ENCODE measurements at places on chromosomes 3 and 15.

GRCh38 chr3:193378706-193379105, at the start of gene ATP13A5:
Gene ATP13A5, minus strand, starts transcription at chr3:193378753. Its CDS starts 28 bp downstream, at chr3:193378725.
- no peak for DNase-seq

- no peak for DNase-seq
These were observed 25.0 kb downstream of the DNAH1 start for GRCh38 chr3:52341123-52341522.

DNA sequence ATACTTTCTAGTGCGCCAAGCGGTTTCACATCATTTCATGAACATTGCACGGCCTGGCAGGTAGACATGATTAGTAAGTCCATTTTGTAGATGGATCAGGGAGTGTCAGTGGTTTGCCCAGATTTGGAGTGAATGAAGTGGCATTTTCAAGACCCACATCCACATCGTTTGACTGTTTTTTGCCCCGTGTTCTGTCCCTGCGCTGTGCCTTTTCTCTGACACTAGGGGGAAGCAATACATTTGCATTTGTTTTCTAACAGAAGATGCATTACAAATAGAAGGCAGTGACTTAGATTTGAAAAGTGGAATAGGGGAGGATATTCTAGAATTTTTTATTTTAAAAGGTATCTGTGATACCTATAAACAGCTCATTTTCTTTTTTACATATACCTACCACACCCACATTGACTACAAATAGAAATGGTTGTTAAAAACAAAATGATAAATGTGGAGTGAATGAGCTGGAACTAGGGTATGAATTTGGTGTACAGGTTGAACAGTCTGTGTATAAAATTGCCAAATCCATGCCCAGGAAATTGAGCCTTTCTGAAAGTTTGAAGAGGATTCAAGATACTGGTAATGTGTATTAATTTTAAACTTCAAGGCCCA, 98.0 kb downstream of the USP13 start:
- DNase-seq: no peak

- DNase-seq: no peak
These were observed 132.8 kb downstream of the KCNAB1 start for GRCh38 chr3:156253150-156253549.

- DNase-seq: no peak
These were observed 51.7 kb upstream of the SMAD3 start for GRCh38 chr15:67013696-67014095.

DNA sequence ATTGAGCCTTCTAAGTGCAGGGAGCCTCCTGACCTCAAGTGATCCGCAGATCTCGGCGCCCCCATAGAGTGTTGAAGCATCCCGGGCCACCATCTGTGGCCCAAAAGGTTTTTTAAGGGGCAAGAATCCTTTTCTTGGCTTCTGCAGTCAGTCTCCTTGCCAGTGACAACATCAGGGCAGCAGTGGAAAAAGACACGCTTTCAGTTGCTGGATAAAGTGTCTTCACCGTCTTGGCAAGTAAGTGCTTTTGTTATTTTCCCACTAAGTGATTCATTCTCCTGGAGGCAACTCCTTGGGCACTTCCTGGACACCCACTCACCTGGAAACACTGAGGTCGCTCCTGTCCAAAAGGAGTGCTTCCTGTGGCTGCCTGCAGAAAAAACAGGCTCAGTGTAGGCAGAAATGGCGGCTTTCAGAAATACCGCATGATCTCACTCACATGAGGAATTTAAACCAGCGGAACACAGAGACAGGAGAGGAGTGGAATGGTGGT, 71.7 kb upstream of the ABHD2 start:
- no peak for DNase-seq

DNA sequence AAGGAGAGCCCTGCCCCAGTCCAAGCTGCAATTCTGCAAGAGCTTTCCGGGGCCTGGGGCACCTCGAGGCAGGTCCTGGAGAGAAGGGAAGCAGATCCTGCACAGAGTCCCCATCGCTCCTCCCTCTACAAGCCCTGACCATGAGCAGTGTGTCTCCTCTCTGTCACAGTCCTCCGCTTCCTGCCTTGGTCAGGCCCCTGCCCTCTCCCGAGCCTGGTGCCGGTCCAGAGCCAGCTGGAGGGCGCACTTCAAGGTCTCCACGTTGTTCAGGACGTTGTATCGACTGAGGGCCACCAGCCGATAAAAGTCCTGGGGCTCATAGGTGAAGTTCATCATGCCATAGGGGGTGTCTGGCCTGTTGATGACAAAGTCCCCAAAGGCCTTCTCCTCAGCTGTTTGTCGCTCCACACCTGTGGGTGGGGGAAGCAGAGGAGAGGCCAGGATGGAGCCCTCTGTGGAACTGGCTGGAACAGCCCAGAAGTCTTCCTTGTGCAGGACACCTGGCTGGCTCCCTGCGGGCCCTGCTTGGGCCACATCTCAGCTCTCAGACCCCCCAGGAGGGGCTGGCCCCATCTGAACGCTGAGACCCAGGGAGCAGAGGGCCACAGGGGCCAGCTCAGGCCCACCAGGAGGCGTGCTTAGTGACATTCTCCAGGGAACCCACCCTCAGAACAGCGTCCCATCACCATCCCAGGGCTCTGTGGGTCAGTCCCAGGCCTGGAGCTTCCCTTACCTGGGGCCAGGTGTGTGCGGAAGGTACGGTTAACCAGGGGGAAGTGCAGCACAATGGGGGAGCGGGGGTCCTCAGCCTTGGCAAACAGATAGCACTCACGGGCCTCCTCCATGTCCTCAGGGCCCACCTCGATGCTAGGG, 14.4 kb downstream of the PLA2G4F start:
- no peak for DNase-seq

GRCh38 chr3:134651347-134652041, 672 bp upstream of the KY start:
- no peak for DNase-seq

- DNase-seq: no peak
These were observed 7.5 kb downstream of the EPHB1 start for GRCh38 chr3:134802428-134803050.

DNA sequence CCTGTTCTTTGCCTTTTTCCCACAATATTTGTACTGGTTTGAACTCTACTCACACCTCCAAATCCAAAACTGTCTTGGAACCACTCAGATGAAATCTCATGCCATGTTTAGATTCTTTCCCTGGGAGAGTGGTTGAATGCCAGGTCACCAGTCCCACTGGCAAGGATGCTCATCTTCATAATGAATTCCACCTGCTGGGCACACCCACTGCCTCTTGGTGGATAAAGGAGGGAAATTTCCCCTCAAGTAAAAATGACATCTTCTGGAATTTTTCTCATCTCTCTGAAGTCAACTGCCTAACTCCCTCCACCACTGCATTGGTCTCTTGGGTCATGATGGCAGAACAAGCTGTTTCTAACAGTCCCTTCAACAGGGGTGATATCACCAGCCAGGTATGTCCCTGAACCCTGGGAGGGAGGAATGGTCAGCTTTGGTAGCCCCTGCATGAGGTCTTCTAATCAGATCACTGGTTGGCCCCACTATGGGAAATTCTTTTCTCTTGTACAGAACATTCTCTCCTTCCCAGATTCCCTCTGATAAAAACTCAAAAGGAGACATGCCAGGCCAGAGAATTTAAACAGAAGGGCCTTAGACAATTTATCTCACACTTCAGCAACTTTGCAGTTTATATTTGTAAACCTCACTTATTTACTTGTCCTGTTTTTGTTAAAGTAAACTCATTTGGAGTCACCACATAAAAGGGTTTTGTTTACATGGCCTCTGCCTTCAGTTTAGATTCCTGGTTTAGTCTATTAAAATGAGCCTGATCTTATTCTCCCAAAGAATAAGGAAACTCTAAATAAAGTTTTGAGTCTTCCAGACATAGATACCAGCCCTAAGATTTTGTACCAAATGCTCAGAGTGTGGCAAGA, 143.4 kb downstream of the WNT5A start:
- no peak for DNase-seq

- no peak for DNase-seq
These were observed 134.0 kb downstream of the GOLGA6L6 start for GRCh38 chr15:20407553-20407952.

GRCh38 chr3:122977746-122978466, 49.7 kb downstream of the SEMA5B start:
- no peak for DNase-seq

GRCh38 chr3:151306168-151306810, 10.3 kb downstream of the GPR87 start:
- no peak for DNase-seq

- no peak for DNase-seq
These were observed 122.5 kb downstream of the TBC1D5 start for GRCh38 chr3:17619968-17620367.

DNA sequence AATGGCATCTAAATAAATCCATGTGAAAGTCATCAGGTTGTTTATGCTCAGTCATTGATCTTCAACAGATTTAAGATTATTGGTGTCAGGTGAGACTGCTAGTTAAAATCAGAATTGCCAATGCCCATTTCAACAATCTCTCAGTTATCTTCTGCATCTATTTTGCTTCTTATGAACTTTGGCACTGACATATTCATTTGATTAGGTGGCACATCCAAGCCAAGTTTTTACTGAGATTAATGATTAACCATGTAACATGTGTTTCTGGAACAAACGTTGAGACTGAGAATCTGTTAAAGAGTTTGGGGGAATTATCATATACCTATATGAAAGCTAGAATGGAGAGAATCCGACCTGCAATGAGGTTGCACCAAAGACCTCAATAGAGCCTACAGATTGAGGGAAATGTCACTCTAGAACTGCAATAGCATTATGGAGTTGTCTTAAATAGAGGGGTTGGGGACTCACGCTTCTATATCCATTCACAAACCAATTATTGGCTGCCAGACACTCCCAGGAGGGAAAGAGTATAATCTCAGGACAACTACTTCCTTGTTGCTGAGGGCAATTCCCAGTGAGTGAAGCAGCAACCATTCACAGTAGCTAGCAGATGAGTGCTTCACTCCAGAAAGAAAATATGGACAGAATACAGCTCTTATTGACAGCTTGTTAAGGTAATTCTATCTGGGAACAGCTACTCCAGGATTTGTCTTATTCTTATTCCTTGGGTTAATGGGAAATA, 891.3 kb downstream of the SQOR start:
- no peak for DNase-seq

- no peak for DNase-seq
These were observed 173.3 kb downstream of the SEMA6D start for GRCh38 chr15:47890397-47891150.

DNA sequence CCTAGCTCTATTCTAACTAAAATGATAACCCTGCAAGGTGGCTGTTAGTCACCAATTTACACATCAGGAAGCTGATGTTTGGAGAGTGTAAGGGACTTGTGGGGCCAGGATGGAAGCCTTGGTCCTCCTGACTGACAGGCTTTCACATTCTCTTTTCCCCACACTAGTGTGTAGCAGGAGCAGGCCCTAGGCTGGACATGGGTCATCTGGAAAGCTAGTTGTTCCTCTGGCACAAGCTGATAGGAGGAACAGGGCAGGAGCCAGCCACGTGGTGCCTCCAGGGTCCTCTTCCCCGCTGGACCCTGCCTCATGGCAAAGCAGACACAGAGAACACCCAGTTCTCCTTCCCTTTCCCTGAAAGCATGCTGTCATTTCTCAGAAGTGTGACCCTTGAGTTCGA, 18.1 kb upstream of the RBSN start:
- DNase-seq: no peak

GRCh38 chr3:125212509-125213363, at the start of gene SLC12A8:
Gene SLC12A8, minus strand, starts transcription at chr3:125212748. Its CDS starts 1,399 bp downstream, at chr3:125211349.
- no peak for DNase-seq

GRCh38 chr15:83775738-83776137, 121.8 kb downstream of the ADAMTSL3 start:
- DNase-seq: no peak

GRCh38 chr15:39246523-39246922, 334.4 kb upstream of the THBS1 start:
- DNase-seq: no peak

- DNase-seq: no peak
These were observed 105.4 kb upstream of the TNIK start for GRCh38 chr3:171565481-171566058.

DNA sequence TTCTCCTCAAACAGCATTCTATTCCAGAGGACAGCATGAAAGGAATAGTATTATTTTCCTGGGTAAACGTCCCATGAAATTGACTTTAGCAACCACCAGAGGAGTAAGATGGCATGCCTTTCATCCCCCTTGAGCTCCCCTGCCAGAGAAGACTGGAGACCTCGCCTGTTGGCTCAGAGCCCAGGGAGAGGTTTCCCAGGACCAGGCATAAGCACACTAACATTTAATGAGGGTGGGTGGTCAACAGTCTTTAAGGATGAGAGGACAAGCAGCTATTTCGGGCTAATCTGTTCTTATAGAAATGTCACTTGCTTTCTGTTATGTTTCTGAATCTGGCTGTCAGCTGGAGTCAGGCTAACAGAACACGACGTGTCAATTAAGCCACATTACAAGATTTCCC, 390.5 kb downstream of the GABRG3 start:
- no peak for DNase-seq

DNA sequence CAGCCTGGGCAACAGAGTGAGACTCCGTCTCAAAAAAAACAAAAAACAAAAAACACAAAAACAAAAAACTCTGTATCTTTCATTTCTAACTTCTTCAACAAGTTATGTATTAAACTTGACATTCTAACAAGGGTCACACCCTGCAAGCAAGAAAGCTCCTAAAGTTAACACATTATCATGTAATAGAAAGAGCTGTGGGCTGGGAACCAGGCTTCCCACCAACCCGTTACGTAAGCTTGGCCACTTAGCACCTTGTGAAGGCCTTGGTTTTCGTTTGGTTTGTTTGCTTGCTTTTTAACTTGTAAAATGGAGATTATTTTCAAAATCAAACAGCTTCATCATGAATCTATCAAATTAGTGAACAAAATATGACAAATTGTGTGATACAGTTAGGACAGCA, 47.0 kb downstream of the HEG1 start:
- DNase-seq: no peak

GRCh38 chr3:195251336-195252065, 19.5 kb downstream of the XXYLT1 start:
- no peak for DNase-seq

DNA sequence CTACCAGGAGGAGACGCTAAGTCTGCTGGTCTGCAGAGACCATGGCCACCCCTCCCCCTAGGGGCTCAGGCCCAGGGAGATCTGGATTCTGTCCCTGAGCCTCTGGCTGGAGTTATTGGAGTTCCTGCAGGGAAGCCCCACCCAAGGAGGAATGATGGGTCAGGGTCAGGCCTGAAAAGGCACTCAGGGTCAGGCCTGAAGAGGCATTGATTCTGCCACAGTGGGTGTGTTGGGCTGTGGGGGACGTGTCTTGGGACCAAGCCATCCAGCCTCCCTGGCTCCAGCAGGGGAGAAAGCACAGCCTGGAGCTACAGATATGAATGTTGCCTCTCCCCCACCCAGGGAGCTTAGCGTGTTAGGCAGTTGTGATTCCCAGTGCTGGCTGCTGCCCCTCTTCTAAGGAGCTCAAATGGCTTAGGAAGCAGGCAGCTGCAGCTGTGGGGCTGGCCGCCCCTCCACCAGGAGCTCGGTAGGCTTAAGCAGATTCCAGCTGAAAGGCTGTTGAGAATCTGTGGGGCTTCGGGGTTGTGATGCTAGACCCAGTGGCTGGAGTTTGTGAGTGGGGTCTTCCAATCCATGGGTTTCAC, 176.7 kb downstream of the CHL1 start:
- no peak for DNase-seq

GRCh38 chr3:89372456-89372855, 265.0 kb downstream of the EPHA3 start:
- no peak for DNase-seq

GRCh38 chr3:40045051-40045450, 235.6 kb downstream of the MYRIP start:
- DNase-seq: no peak

Measured in esophagus squamous epithelium (tissue), 5 donors.